ENCODE measurements at places on chromosomes 1 and 21.

GRCh38 chr1:56526571-56527174, 52.7 kb downstream of the PLPP3 start:
- no peak for DNase-seq

- no peak for DNase-seq
Observed at GRCh38 chr1:232793944-232794343, 11.3 kb upstream of the MAP10 start.

GRCh38 chr1:48524892-48525467, 53.0 kb upstream of the SPATA6 start:
- DNase-seq, result no peak

DNA sequence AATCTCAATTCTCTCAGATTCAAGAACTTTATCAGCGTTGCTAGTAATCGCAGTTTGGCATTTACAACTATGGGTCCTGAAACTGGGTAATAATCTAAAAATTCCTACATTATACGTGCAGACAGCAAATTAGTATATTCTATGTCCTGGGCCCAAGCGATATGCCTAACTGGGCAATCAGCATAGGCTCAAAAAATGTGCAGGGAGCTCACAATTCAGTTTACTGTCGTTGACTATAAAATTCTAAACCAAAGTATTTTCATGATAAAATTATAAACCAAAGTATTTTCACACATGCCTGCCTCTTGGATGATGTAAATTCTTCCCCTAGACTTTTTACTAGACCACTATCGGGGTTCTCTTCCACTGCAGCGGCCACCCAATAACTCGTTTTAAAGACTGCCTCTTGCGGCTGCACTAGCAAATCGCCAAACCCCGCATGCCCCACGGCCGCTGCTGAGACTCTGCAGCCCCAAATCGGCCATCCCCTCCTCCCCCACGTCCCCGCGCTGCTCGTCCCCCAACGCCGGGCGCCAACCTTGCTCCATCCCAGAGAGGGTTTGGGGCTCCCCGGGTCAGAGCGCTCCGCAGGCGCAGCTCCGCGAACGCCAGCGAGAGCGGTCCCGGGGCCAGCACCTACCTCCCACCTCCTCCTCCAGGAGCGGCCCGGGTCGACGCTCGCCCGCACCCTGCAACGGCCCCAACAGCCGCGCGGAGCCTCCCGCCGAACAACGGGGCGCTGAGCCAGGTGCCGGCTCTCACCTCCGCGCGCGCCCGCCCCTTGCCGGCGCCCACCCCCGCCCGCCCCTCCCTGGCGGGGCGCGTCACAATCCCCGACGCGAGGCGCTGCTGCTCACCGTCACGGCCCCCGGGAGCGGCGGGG, 506 bp downstream of the SSX2IP start:
- DNase-seq, result no peak

DNA sequence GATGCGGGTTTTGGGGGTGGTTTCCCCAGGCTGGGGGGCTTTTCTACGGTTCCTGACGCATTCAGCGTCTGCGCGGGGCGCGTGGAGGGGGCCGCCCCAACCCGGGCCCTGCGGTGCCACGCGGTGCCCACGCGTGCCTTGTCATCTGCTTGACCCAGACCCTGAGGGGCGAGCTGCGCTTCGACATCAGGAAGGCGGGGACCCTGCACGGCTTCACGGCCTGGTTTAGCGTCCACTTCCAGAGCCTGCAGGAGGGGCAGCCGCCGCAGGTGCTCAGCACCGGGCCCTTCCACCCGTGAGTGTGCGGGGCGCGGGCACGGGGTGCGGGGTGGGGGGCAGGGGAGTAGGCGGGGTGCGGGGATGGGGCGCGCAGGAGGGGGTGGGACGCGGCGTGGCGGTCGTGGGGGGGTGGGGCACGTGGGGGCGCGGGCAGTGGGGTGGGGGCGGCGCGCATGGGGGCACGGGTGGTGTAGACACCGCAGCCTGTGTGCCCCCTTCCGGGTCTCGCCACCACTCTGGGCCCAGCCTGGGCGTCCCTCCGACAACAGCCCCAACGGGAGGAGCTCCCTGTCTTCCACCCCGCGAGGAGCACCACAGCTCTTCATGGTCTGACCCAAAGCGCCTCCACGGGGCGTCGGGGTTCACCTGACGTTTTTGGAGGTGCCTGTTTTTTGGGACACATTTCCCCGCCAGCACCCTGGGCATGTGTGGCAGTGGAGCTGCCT, 26.3 kb downstream of the PRMT2 start:
- DNase-seq, result no peak

GRCh38 chr1:247330548-247331171, 1.0 kb downstream of the ZNF496 start:
- no peak for DNase-seq

GRCh38 chr1:235571482-235571881, 67.2 kb upstream of the B3GALNT2 start:
- no peak for DNase-seq

GRCh38 chr1:228691926-228692325, 43.4 kb upstream of the RHOU start:
- peak; percentile 46 for DNase-seq

- no peak for DNase-seq
Observed at GRCh38 chr1:14280909-14281308, 317.6 kb upstream of the KAZN start.

DNA sequence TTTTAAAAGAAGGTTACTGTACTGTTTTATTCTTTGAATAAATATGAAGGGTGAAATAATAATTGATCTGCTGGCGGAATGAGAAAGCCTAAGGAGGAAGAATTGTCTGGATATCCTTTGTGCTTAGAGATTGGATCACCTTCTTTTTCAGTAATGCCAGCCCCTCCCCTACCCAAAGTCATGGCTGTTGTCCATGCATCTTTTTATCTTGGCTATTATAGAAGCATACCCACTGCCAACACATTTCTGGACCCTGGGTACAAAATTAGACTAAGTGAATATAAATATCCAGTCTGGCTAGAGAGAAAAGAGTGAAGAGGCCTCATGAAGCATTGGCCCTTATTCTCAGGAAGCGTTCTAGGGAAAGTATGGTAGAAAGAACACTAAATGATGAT, 28.1 kb downstream of the AK4 start:
- DNase-seq, result no peak

GRCh38 chr1:182085726-182086125, 24.2 kb upstream of the ZNF648 start:
- DNase-seq, result no peak

DNA sequence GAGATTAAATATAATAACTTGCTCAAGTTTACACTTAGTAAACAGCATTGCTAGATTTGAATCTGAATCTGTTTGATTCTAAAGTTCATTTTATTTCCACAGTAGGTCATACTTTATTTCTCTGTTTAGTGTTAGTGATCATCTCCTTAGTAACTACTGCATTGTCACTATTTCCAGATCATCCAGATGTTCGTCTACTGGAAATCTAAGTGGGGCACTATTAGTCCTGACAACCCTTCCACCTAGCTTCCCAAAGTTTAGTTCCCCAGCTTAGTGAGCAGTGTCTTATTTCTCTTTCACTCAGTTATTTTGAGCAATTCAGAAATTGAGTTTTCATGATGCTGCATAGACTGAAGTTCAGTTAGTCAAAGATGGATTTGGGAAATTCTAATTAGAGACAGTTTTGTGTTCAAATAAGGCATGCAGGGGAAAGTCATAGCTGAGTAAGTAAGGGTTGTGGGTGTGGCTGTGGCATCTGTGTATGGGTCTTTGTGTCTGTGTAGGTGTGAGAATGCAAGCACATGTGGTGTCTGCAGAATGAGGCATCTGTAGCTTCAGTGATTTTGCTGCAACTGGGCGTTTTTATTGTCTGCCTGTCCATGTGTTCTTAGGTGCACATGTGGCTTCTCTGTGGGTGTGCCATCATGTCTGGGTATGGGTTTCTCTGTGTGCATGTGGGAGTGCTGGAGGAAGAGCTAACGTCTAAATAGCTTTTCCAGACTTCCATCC, 107.3 kb downstream of the NTMT2 start:
- DNase-seq, result no peak

DNA sequence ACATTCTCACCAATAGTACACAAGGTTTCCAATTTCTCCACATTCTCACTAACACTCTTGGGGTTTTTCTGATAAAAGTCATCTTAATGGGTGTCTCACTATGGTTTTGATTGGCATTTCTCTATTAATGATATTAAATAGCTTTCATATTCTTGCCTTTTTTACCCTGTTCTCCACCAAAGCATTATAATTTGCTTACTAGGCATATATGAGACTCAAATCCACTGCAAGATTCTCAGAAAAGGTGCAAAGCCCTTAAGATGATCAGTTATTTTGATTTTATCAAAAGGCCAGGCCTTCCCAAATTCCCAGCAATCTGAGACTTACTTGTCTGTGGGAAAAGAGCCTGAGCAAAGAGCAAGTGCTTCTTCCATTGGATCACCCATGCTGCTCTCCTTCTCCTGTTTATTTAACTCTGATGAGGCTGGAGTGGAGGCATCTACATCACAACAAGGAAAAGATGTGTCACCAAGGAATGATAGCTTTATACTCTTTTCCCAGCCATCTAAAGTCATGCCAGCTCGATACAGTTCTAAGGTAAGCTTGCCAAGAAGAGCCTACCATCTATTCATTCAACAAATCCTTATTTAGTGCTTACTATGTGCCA, 24.6 kb downstream of the CLSPN start:
- no peak for DNase-seq

DNA sequence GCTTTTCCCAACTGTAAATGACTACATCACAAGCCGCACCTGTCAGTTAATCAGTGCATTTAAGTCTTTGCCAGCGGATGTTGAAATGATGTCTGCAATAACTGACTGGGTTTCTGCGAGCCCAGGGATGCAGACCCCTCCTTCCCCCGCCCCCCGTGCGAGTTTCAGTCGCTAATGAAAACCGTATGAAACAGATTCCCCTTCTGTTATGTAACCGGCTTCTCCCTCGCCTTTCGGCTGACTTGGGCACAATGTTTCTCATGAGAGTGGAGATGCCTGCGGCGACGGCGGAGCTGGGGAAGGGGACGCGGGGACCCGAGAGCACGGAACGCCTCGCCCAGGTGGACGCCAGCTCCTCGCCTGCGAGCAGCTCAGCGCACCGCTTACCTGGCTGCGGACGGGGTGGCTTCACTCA, 753 bp downstream of the KCNJ6 start:
- DNase-seq, result no peak

DNA sequence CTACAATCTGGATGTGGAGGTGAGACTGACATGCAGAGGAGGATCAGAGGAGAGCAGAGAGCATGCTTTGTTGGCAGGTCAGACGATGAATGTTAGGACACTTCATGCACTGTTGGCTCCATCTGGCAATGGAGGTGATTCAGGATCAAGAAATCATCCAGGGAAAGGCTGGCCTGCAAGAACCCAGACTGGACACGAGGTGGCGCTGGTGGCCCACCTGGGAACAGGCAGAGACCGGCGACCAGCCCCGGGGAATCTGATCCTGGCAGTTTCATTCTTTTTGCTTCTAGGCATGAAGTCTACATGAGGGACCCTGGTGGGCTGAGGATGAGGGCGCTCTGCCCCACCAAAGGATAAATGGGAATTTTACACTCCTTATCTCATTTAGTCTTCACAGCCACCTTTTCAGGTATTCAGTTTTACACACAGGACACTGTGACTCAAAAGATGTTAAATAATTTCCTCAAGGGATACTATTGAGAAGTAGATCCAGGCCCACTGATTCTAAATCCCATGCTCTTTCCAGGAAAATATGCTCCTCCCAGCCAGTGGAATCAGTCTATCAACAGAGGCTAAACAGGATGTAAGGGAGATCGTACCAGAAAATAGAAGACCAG, 26.2 kb upstream of the SCMH1 start:
- peak; percentile 38 for DNase-seq

- DNase-seq, result no peak
Observed at GRCh38 chr1:246784621-246785493, 60.6 kb downstream of the SCCPDH start.

- no peak for DNase-seq
Observed at GRCh38 chr1:10939654-10940450, 72.6 kb upstream of the TARDBP start.

DNA sequence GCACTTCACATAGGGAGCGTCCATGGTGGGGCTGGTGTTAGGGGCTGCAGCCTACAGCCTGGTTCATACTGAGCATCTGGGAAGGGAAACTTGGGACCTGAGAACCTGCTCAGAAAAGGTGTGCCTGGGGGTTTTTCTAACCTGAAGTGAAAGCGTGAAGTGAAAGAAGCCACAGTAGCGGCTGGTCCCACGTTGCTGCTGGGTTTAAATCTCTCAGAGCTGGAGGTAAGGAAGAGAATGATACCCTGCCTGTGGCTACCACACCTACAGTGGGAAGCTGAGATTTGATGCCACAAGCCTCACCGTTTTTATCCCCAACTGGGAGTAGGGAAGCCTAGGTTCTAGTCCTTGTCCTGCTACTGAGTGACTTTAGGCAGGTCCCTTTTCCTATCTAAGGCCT, 21.0 kb upstream of the FUCA1 start:
- DNase-seq, result no peak

DNA sequence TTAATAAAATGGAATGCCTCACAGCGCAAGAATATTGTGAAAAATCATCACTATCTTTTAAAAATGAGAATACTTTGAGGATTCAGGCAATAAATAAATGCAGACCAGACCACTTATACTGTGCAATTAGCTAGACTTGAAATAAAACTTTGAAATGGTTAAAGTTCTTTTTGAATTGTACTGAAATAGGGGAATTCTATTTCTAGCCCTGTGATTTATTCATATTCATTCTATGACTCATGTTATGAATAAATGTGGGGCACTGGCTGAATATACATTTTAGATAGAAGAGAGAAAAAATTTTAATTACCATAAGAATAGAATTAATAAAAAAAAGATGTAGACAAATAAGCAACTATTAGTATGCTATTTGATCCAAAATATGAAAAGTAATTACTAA, 16.4 kb upstream of the USP25 start:
- DNase-seq, result no peak

GRCh38 chr21:34609933-34610549, 4.9 kb downstream of the RCAN1 start:
- no peak for DNase-seq

DNA sequence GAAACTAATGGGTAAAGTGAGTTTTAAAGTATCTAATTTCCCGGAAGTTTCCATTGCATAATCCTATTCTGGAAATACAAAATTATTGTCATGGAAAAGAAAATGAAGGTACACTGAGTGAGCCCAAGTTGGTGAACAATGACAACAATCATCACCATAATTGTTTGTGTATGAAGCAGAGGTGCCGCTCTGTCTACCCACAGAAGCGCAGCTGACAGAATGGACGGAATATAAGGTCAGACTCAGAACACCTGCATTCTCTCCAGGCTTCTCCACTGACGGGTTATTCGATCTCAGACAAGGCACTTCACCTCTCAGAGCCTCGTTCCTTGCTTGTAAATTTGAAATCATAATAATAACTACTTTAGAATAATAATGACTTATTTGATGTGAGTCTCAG, 99.1 kb upstream of the NGF start:
- DNase-seq, result no peak

Measured in NCI-H460 (cell line).